Epithelial cell of prostate (primary cell): ENCODE measurements at places on chromosomes 4 and X.

DNA sequence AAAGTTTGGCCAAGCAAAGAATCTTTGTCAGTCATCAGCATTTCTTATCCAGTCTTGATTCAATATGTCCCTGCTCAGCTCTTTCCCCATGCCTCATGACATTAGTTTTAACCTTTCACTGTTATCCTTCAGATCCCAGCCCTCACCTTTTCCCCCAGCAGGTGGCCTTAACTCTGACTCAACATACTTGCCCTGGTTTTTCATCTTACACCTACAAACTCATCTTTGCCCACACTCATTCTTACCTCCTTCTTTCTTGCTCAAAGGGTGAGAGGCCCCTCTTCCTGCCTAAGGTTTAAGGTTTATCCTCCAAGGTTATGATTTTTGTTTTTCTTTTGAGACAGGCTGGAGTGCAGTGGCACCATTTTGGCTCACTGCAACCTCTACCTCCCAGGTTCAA is 10.6 kb upstream of the ANXA5 start:
- DNase-seq, result no peak

DNA sequence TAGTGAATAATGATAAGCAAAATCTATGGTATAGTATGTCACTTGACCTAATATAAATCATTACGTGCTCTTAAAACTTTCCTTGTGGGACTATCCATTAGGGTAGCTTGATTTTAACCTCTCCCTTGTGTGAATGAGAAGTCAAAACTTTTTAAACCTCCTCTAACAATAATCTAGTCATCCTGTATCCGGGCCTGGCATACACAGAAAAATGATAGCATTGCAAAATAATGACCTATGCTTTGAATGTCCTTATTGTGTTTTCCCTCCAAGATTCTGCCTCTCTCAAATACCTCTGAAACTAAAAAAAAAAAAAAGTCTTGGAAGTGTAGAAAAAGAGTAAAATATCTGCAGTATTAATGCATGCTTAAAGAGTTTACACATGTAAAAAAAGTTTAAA is 250.0 kb upstream of the NDST3 start:
- no peak for DNase-seq

GRCh38 chrX:129721414-129721813 is 17.4 kb upstream of the XPNPEP2 start:
- no peak for DNase-seq

DNA sequence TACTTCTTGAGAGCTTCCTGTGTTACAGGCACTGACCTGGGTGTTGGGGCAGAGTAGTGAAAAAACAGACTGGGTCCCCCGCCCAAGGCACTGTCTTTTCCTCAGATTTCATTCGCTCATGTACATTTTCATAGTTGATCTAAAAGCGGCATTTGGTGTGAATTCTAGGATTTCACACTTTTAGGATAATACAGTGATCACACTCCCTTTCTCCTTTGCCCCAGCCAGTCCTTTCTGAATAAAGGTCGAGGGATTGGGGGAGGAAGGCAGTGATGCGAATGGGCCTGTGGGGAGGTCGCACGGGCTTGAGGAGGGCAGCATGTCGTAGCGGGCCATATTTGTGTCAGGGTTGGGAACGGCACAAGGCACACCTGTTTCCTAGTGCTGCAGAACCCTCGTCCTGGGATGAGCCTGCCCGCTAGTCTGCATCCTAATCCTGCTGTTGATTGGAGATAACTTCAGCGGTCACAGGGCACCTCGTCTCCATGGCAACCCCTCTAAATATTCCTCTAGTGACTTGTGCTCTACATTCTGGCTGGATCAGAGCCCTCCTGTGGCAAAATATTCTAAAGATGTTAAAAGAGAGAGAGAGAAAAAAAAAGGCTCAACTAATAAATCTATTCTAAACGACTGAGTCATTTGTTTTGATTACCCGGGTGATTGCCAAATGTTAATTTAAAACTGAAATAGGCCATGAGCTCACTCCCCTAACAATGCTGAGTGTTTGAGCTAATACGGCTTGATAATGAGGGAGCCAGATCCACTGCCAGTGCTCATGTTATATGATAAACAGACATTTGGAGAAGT is 21.8 kb downstream of the FHL1 start:
- no peak for DNase-seq

- no peak for DNase-seq
Observed at GRCh38 chr4:35315419-35315818, 928.9 kb downstream of the ARAP2 start.

- DNase-seq, result no peak
Observed at GRCh38 chr4:155353923-155354540, 22.7 kb downstream of the MAP9 start.

DNA sequence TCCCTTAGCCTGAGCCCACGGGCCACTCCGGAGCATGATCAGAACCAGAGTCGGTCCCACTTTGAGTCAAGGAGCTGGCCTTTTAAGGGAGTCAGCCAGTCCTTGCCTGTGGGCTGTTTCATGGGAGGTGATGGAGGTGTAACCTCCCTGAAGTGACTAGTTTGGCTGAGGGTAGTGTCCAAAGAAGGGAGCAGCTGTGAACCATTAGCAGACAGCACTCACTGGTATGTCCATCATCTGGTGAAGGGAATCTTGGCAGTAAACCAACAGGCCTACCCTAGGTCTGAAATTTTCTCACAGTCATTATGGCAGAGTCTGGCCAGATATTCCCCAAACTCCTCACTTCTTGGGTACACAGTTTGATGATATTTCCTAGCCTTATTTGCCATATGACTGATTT is 12.3 kb upstream of the REPS2 start:
- no peak for DNase-seq

DNA sequence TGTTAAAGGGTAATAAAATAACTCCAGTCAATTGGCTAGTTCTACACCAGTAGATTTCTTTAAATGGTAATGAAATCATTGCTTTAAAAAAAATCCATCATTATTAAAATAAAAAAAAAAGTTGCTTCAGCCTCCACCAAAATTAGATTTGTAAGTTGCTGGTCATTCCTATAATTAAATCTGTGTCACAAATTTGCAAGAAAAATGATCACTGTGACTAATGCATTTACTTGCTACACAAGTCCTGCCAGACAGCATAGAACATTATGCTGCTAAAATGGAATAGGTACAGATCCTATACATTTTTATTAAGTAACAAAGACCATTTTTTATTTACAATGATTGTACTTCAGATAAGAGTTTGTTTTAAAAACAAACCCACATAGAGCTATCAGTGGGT is 85.8 kb downstream of the SLC10A7 start:
- DNase-seq, result no peak

GRCh38 chr4:10729366-10729765 is 44.8 kb upstream of the CLNK start:
- no peak for DNase-seq

GRCh38 chr4:146232131-146232722 is 17.9 kb downstream of the REELD1 start:
- peak; percentile 36 for DNase-seq

- DNase-seq, result no peak
Observed at GRCh38 chrX:15350329-15350996, 15.1 kb upstream of the PIGA start.

DNA sequence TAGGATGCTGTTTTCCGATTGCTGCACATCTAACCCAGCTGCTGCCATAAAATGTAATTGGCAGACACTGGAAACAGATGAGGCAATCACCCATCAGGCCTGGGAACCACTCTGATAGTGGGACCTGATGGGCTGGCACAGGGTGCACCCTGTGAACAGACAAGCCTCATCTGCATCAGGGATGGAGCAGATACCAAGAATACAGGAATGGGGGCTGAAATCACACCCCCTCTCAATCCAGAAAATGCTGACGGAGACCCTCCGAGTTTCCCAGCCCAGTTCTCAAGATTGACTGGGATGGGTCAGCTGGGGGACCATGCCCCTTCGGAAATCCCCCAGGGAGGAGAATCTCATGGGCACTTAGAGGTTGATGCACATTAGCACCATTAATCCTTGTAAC is 28.8 kb upstream of the PPP2R2C start:
- no peak for DNase-seq

- DNase-seq, result no peak
Observed at GRCh38 chrX:101659601-101660063, at the start of gene ARMCX2. Gene ARMCX2 (minus strand): TSS chrX:101659850. CDS start chrX:101657588, 2,262 bp downstream.

- no peak for DNase-seq
Observed at GRCh38 chrX:129039176-129039575, 484.1 kb downstream of the SMARCA1 start.

- peak; percentile 18 for DNase-seq
Observed at GRCh38 chr4:142126890-142127497, 490.6 kb downstream of the IL15 start.

- peak; percentile 51 for DNase-seq
Observed at GRCh38 chr4:142091085-142091513, 454.7 kb downstream of the IL15 start.

- no peak for DNase-seq
Observed at GRCh38 chr4:88009871-88010270, 2.4 kb downstream of the PKD2 start.

GRCh38 chr4:88320780-88321373 is 36.5 kb upstream of the PPM1K start:
- no peak for DNase-seq

DNA sequence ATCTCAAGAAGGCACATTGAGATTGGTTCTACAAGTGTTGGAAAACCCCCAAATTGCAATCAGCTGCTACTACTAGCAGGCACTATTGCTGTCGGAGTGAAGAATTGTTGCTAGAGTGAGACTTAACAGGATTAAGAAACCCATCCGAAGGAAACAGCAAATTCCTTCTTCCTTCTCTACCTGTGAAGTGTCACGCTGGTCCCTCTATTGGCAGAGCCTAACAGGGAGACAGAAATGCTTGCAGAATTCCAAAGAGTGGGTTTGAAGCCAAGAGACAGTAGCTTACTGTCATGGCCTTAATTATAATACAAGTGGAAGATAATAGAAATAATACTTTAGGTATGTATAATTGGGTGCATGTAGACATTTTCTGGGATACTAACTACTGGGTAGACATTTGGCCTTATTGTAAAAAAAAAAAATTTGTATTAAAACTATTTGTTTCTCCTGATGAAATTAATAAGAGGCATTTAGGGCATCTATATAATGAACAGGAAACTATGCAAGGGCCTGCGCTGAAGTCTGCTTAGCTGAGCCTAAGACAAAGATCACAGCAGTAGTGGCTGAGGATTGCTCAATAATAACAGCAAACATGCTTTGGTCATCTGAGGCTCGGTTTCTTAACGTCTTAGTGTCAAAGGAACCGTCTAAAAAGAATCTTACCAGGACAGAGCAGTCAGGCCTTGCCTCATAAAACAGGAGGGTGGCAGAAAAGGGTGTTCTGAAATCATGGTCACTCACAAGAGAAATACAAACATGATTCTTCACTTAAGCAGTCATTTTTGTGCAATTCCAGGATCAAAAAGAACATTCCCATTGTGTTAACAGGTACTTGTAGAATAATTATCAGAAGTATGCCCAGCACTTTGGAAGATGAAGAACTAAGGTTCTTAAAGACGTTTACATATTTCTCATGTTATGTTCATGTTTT is 40.8 kb downstream of the FAM241A start:
- no peak for DNase-seq

DNA sequence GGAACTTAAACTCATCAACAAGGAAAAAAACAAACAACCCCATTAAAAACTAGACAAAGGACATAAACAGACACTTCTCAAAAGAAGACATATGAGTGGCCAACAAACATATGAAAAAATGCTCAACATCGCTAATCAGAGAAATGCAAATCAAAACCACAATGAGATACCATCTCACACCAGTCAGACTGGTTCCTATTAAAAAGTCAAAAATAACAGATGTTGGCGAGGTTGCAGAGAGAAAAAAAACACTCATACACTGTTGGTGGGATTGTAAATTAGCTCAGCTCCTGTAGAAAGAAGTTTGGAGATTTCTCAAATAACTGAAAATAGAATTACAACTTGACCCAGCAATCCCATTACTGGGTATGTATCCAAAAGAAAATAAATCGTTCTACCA is 28.7 kb downstream of the APLN start:
- no peak for DNase-seq

DNA sequence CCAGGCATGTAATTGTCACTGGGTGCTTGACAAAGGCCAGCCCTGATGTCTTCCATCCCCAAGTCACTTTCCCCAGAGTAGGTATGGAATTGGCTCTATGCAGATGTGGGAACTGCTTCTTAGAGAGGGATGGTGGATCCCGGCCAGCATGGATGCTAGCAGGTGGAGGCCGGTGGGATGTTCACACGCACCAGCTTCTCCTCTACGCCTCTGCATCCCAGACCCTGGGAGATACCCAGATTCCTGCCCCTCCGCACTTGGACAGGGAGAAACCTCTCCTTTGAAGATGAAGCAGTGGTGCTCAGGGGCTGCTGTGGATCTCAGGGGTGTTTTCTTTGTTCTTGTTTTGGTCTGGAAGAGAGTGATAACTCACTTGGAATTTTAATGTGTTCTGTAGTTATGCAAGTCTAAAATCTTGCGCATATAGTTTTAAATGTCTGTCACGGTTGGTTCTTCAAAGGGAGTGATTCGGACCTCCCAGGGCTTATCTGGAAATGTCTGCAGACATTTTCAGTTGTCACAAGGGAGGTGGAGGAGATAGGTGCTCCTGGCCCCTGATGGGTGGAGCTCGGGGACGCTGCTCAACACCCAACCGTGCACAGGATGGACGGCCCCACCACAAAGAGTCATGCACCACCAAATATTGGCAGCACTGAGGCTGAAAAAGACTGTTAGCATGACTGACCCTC is 308.0 kb downstream of the DHRSX start:
- DNase-seq, result no peak

GRCh38 chr4:158496030-158496741 is 25.5 kb upstream of the RXFP1 start:
- DNase-seq, result no peak

- DNase-seq, result no peak
Observed at GRCh38 chr4:101596781-101597552, 193.6 kb upstream of the BANK1 start.

- DNase-seq, result no peak
Observed at GRCh38 chrX:150074175-150074574, 135.9 kb upstream of the EOLA2 start.

DNA sequence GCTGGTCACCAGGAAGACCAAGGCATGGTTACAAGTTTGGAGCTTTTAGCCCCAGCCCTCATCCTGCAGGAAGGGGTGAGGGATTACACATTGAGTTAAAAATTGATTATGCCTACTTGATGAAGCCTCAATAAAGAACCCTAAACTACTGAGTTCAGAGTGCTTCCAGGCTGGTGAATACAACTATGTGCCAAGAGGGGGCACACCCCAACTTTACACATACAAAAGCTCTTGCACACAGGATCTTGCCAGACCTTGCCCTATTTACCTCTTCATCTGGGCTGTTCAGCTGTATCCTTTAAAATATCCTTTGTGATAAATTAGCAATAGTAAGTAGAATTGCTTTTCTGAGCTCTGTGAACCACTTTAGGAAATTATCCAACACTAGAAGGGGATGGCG is 489.3 kb downstream of the INPP4B start:
- no peak for DNase-seq

DNA sequence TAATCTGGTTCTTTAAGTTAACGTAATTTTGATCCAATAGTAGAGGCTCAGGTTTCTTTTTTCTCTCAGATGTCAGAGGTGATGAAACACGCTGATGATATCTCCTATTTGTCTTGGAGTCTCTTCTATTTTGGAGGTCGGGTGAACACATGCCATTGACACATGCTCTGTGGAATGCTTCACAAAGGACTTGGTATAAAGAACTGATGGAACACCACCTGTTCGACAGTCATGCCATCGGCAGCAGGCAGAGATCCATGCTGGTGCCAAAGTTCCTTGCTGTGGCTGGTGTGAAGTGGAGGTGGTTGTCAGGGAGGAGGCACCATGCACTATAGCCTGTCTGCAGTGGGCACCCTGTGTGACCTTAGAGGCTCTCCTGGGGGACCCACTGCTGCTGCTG is 94.9 kb downstream of the ATP8A1 start:
- no peak for DNase-seq
